Endothelial cell (in vitro differentiated cells): ENCODE measurements at places on chromosomes 5 and 9.

DNA sequence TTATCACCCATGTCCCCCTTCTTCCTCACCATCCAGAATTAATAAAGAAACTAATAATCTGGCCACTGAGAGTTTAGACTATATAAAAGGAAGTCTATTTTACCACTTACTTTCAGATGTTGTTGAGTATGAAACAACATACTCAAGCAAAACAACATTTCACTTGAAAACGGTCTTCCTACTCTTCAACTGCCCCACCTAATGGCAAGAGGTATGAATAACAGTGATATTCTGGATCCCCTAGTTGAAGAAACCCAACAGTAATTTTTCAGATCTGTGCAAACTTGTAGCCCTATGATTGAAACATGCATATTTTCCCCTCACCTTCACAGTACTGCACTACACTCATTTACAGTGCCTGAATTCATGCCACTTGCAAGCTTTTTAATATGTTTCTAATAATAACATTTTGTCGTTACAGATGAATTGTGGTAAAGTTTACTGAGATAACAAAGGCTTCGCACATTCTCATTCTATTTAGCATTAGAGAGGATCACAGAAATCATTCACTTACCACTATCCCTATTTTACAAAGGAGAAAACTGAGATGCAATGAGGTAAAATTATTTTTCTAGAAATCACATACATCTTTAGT lies 267.9 kb upstream of the PDE4D start:
- H3K27me3 ChIP-seq: peaks cover 1% of the 10 kb centered on the region
- H3K4me3 ChIP-seq: no peak overlapping the region
- H3K27ac ChIP-seq: no peak overlapping the region
- peaks cover 2% of the 10 kb centered on the region for H3K4me1 ChIP-seq
- peak; percentile 33 for DNase-seq

DNA sequence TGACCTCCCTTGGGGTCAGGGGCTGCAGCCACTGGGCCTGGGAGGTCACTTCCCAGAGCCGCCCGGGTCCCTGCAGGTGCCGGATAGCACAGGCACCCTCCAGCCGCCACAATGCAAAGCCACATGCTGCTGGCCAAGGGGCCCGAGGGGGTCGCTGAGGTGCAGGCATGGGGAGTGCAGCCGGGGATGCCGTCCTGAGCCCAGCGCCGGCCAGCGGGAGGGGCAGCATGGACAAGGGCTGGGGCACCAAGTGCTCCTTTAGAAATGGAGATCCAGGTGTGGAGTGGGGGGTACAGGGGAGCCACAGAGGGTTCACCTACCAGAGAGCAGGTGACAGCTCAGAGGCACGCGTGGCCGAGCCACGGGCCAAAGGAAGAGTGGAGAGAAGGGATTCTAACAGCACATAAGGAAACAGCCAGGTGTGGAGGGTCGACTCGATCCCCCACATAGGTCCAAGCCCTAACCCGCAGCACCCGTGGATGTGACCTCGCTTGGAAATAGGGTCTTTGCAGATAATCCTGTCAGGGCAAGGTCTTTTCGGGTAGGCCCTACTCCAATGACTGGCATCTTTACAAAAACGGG lies 24.7 kb downstream of the ZDHHC11B start:
- peaks cover 5% of the 10 kb centered on the region for H3K36me3 ChIP-seq
- peaks cover 9% of the 10 kb centered on the region for H3K4me1 ChIP-seq
- H3K4me3 ChIP-seq: no peak overlapping the region
- H3K27ac ChIP-seq: no peak overlapping the region
- no peak for DNase-seq

DNA sequence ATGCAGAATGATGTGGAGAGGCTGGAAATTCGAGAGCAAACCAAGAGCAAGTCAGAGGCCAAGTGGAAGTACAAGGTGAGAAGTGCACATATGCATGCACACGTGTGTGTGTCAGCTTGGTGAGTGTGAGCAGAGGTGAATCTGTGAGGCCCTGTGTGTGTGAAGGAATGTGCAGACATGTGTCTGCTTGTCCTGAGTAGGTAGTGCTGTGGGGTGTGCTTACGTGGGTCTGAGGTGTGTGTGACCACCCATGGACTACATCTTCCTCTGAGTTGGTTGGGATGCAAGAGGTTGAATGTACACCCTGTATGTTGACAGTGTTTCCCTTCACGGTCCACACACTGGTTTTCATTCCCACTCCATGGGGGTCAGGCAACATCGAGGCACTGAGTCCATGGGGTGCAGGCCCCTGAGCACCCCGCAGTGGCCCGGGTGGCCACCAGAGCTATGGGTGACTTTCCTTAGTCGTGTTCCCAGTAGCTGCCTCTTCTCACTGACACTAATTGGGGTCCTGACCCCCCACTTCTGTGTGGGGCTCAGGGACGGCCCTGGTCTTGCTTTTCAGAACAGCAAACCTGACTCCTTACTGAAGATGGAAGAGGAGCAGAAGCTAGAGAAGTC lies 86.7 kb downstream of the PHF2 start:
- H3K27ac ChIP-seq: no peak overlapping the region
- H3K36me3 ChIP-seq: peaks cover 13% of the 10 kb centered on the region
- no peak for DNase-seq
- peaks cover 3% of the 10 kb centered on the region for H3K4me1 ChIP-seq
- no peak overlapping the region for H3K4me3 ChIP-seq

- H3K4me1 ChIP-seq: no peaks in the 10 kb centered on the region
- H3K4me3 ChIP-seq: no peak overlapping the region
- no peak for DNase-seq
- no peak overlapping the region for H3K27ac ChIP-seq
- no peaks in the 10 kb centered on the region for H3K36me3 ChIP-seq
- H3K27me3 ChIP-seq: no peaks in the 10 kb centered on the region
Measured at GRCh38 chr5:17806818-17807468, 172.7 kb downstream of the TAF11L14 start.

DNA sequence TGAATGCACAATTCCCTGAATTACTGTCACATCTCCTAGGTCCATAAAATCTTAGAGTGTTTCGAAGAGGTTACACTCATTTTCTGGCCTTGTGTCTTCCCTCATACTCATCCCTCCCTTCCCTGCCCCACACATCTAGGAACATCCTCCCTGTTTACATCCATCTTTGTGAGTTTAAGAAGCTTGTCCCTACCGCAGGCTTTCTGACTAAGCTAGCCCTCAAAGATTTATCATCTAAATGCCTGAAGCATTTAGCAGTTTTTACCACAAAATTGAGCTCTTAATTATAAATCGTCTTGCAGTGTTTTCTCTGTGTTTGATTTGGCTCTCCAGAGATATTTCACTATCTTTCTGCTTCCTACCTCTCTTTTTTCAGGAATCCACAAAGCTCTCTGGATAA lies 374.8 kb downstream of the KIAA0825 start:
- H3K4me1 ChIP-seq: no peaks in the 10 kb centered on the region
- H3K27me3 ChIP-seq: no peaks in the 10 kb centered on the region
- no peak for DNase-seq
- H3K4me3 ChIP-seq: no peak overlapping the region
- H3K27ac ChIP-seq: no peak overlapping the region

- peaks cover 5% of the 10 kb centered on the region for H3K27me3 ChIP-seq
- no peak for DNase-seq
- no peak overlapping the region for H3K27ac ChIP-seq
- H3K36me3 ChIP-seq: no peaks in the 10 kb centered on the region
- no peaks in the 10 kb centered on the region for H3K4me1 ChIP-seq
Measured at GRCh38 chr9:90423661-90424193, 218.9 kb downstream of the DIRAS2 start.

- H3K36me3 ChIP-seq: no peaks in the 10 kb centered on the region
- H3K27me3 ChIP-seq: no peaks in the 10 kb centered on the region
- no peaks in the 10 kb centered on the region for H3K4me1 ChIP-seq
- H3K27ac ChIP-seq: no peak overlapping the region
- peak; percentile 76 for DNase-seq
- no peak overlapping the region for H3K4me3 ChIP-seq
Measured at GRCh38 chr5:100430268-100431195, 104.6 kb upstream of the FAM174A start.

DNA sequence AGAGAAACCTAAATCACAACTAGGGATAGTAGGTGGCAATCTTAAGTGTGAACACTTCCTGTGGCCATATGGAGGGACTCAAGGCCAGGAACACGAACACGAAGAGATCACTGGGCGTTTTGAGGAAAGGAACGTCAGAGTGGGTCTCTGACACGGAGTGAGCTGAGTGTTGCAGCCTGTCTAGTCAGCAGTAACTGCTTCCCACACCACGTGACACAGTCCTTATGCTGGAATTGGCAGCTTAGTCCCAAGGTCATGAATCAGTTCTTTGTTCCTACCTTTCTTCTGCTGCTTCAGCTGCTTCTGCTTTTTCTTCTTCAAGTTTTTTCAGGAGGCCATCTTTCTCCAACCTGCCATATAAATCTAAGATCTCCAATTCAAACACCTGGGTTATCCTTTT lies 18.2 kb downstream of the SPACA9 start:
- H3K4me3 ChIP-seq: peak overlapping the region; percentile 5
- peaks cover 4% of the 10 kb centered on the region for H3K4me1 ChIP-seq
- peaks cover 57% of the 10 kb centered on the region for H3K36me3 ChIP-seq
- DNase-seq: no peak
